Central memory CD4-positive, alpha-beta T cell (primary cell): ENCODE measurements at places on chromosomes 5 and 9.

- DNase-seq: no peak
Observed at GRCh38 chr5:95946451-95946850, 15.2 kb downstream of the ELL2 start.

DNA sequence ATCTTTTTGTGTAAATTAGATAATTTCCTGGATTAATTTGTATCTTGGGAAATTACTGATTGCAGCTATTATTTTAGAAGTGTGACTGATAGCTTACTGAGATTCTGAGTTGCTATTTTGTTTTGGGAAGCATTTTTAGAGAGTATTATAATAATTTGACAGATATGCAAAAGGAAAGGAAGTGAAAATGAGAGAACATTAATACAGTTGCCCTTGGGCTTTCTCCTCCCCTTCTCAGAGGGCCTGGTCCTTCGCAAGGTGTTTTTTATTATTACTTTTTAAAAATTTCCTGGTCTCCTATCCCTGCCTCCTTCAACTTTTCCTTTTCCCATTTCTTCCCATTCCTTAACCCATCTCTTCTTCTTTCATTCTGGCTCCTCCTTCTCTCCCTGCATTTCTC lies 32.6 kb downstream of the UBAP1 start:
- no peak for DNase-seq

DNA sequence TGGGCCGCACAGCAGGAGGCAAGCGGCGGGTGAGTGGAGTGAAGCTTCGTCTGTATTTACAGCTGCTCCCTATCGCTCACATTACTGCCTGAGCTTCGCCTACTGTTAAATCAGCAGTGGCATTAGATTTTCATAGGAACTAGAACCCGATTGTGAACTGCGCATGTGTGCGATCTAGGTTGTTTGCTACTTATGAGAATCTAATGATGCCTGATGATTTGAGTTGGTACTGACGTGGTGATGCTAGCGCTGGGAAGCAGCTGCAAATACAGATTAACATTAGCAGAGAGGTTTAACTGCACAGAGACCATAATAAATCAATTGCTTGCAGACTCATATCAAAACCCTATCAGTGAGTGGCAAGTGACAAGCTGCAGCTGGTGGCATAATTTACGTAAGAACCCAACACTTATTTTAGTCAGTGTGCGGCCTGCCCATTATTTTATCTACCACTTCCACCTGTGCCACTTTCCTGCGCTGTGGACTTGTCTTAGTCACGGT lies 133.4 kb upstream of the CDH9 start:
- no peak for DNase-seq

GRCh38 chr9:16771356-16771755 lies 99.1 kb downstream of the BNC2 start:
- no peak for DNase-seq

- no peak for DNase-seq
Observed at GRCh38 chr5:58262226-58262625, 197.7 kb downstream of the PLK2 start.

GRCh38 chr9:2913026-2913425 lies 69.1 kb upstream of the PUM3 start:
- DNase-seq: no peak

DNA sequence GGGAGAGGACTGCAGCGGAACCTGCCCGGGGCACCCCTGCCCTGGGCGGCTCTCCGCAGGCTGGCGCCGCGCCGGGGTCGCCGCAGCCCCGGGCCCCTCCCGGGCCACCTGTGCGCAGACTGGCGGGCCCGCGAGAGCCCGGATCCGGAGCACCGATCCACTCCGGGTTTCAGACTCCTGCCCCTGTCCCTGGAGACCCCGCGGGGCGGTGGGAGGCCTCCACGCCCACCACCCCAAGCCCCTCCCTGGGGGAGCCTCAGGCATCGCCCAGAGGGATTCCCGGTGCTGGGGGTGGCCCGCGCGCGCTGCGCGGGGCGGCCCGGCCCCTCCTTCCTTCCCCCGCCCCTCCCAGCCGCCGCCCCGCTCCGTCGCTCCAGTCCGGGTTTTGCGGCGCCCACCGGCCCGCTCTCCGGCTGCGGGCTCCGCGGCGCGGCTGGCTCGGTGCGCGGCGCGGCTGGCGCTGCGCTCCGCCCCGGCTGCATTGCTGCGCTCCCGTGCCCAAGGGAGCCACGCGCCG lies at the start of gene UNC5A:
Gene UNC5A, plus strand, starts transcription at position 479 of the 517 bp plus-strand sequence. CDS start 192 bp downstream, outside the sequence.
- peak; percentile 28 for DNase-seq

DNA sequence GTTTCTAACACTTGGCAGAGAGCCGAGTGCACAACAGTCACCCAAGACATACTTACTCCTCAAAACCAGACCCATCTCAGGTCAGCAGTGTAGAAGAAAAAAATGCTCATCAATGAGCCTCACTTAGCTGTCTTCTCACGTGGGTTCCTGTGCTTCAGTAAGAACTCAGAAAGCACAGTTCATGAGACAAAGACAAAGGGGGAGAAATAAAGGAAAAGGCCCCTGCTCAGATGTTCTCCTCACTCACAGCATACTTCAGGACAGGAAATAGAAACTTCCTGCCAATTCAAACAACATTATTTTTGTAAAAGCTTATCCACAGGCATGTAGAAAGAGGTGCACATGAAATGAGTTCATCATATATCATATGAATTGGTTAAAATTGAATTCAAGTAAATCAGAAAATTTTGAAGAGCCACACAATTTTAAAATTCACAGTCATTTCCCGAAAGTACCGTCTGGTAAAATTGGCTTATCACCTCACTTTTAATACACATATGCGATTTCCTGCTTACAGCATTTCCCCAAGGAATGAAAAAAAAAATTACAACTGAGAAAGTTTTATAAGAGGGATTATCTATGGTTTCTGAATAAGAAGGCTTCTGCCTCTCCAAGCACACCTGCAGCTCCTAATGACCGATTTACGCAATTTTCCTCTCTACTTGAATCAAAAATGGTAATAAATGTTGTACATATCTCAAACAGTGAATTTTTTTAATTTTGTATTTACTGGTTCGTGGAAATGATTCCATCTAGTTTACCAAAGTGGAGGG lies 328.3 kb downstream of the TMEM167A start:
- DNase-seq: no peak

- no peak for DNase-seq
Observed at GRCh38 chr9:32331240-32331639, 53.2 kb upstream of the ACO1 start.

DNA sequence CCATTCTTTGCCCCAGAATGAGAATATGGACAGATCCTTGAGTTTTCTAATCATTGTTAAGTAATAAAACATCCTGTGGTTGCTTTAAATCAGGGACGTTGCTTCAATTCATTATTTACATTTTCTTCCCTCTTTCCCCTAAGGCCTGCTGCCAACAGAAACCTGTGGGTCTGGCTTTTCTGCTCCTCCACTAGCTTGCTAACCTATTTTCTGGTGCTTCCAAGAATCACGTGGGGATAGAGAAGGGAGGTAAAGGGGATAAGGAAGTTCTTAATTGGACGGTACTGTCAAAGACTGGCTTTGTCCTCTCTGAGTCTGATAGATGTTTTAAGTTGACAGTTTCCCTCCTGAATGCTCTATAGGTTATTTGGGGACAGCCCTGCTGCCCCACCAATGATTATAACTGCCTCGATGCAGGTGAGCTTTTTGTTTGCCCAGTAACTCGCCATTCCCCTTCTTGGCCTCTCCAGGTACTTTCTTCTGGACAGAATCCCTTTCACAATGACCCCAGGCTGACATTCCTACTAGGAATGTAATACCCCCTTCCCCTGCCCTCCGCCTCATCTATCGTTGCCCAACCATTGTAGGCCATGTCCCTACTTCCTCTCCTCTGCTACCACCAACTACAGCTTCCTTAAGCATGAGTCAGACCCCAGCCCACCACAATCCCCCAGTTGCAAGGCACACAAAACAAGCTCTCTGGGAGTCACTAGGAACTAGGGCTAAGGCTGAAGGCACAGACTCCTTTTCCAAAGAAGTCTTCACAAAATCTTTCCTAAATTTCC lies 19.9 kb upstream of the CPEB4 start:
- no peak for DNase-seq

DNA sequence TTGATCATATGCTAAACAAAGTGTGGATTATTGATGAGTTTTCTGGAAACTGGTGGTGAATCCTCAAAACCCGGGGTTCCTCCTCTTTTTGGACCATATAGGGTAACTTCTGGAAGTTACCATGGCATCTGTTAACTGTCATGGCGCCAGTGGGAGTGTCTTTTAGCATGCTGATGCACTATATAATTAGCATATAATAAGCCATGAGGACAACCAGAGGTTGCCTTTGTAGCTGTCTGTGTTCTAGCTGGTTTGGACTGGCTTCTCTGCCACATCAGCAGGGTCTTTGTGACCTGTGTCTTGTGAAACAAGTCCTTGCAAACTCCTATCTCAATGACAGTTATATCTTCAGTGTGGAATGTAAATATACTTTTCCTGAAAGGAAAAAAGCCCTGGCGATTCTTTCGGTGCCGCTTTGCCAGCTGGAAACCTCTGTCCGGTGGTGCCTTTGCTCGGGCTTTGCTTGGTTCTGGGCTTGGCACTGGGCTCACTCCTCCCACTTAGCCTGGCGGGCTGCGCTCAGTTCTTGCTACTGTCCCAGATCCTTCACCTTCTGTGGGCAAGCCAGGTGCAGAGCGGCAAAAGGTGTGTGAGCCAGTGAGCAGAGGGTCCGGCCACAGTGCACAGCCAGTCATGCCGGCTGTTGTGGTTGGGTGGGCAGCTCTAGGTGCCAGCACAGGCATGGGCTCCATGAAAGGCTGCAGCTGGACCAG lies 20.4 kb downstream of the NXNL2 start:
- no peak for DNase-seq

DNA sequence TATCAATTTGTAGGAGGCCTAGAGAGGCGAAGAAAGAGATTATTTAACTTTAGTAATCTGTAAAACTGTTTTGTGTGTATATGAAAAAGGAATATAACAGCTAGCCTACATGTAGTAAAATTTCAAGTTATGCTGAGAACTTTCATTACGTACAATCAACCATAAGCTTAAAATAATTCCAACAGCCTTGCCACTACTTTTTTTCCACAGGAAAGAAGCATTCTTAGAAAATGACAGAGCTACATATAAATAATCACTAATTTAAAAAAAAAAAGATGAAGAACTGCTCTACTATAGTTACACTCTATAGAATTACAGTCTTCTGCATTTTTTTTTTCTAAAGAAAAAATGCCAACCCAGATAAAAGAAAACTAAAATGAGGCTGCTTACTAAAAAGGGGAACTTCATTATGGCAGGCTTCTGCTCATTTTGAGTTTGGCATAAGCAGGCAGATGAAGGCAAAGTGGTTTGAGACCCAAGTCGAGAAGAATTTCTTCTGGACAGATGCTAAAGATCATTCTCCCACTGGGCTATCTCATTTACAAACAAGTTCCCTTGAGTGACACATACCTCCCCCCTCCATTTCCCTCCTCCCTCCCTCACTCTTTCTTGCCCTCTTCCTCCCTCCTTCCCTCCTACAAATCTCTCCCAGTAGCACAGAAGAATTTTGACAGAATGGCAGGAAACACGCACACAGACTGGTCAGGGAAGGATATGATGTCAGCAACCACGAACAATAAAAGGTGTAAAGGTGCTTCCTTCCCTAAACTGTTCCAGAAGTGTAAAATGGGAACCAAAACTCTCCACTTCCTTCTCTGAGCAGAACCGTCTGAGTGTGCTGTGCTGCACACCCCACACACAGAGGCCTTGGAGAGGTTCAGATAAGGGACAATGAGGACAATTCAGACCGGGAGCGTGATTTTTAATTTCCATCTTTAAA lies 56.1 kb downstream of the MEF2C start:
- no peak for DNase-seq

DNA sequence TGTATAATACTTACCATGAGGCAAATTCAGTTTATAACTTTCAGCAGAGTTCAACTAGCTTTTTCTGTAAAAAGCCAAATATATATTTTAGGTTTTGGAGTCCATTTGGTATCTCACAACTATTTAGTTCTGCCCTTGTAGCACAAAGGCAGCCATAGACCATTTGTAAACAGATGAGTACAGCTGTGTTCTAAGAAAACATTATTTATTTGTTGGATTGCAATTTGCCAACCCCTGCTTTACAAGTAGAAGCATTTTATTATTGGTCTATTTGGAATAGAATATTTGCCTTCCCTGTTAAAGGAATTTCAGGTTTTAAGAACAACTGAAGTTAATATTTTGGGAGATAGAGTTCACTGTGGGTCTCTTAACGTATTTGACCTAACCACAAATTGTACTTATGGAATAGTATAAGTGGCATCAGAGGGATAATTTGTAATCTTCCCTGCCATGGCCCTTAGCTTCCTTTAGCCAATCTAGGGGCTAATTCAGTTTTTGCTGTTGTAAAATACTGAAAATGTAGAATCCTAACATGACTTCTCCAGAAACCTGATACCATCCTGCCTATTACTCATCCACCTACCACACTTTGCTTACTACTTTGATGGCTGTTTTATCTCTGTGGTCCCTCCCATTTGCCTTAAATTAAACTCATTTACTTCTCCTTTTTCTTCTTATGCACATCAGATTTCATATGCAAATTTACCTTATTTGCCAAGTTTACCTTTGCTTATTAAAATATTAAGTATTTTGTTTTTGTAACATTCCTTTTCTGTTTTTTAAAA lies 109.2 kb downstream of the DMXL1 start:
- no peak for DNase-seq

GRCh38 chr5:84379749-84380148 lies 4.9 kb downstream of the EDIL3 start:
- no peak for DNase-seq

GRCh38 chr5:157266286-157267007 lies 524 bp downstream of the CYFIP2 start:
- peak; percentile 44 for DNase-seq

DNA sequence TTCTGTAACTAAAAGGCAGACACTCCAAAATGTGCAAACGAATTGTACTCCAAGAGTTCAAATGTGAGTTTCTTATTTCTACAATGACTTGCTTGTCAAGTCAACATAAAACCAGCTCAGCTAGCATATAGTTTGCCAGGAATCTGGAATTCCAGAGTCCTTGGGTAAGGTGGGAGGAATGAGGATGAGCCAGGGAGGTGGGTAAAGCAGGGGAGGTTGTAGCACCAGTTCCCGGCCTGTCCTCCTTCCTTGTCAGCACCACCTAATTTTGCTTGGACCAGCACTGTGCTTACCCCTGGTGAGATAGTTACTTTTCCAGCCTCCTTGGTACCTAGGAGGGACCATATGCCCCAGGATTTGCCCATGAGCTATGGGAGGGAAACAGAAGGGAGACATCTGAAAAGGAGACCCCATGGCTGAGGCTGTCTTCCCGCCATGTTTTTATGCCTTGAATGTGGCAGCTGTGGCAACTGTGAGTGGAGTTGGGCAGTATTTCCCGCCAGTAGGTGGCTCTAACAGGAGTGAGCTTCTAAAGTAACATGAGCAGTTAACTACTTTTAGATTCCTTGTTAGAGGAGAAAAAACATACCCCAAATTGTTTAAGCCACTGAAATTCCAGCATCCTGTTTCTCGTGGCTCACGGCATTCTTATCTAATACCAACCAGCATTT lies 302.5 kb downstream of the TENT4A start:
- no peak for DNase-seq

DNA sequence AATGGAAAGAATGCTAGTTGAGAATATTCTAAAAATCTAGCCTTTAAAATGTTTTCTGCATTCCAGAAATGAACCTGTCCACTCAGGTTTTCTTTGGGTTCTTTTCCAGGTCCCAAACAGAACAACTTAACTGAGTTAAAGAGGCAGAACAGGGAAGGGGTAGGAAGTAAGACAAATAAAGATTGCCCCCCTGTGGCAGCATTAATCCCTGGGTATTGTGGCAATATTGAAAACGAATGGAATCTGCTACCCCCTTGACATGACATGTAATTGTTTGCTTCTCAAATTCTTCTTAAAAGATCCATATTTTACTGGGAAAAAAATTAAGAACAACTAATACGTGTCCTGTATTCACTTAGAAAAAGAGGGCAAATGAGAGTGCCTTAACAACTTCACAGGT lies 9.3 kb upstream of the RBM22 start:
- DNase-seq: no peak
